ENCODE measurements at places on chromosomes 3 and 15. TPM values are rescaled to one million over a fixed set of nuclear protein-coding genes. Genes with fewer than 3 reads are reported as not detected.

GRCh38 chr15:84847382-84847781, 30.2 kb downstream of the ALPK3 start:
- H3K27me3 ChIP-seq = no peaks in the 10 kb centered on the region
- DNase-seq = no peak
- H3K4me1 ChIP-seq = peaks cover 6% of the 10 kb centered on the region
- no peak overlapping the region for H3K27ac ChIP-seq
- no peak overlapping the region for H3K4me3 ChIP-seq

DNA sequence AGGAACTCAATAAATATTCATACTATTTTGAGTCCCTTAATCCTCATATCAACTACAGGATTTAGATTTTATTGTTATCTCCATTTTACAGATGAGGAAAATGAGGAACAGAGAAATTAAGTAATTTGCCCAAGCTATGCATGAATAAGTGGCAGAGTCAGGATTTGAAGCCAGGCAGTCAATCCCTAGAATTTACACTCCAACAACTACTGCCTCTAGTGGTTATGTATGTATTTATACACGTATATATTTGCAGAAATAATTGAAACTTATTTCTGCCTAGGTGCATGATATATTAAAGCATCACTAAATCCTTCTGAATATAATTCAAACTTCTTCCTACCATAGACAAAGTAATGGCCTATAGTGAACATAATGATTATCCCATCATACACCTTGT, 137.4 kb downstream of the SERPINI1 start:
- no peaks in the 10 kb centered on the region for H3K4me1 ChIP-seq
- H3K27me3 ChIP-seq = no peaks in the 10 kb centered on the region
- no peak for DNase-seq

DNA sequence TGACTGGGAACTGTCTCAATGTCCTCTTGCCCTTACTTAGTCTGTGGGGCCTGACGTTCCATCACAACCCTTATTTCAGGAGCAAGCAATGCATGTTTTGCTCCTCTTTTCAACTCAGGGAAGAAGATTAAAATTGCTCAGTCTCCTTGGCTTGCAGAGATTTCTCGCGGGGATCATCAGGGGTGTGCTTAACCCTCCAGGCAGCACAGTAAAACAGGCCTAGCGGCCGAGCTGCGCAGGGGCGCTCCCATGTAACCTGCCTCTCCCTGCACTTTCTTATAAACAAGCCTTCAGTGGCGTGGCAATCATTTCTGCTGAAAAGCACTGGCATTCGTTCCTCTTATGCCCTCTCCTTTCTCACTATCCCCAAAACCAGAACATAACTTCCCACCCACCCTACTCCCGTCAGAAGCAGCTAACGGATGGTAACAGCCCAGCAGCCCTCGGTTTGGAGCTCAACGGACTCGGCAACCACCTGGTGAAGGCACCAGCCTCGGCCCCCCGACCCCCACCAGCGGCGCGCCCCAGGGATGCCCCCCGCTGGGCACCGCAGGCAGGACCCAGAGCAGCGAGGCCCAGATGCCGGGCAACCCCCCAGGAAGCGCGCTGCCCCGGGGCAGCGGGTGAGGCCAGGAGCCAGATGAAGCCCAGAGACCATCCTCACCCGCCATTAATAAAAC, 1.1 kb downstream of the MCF2L2 start:
- no peak overlapping the region for H3K27ac ChIP-seq
- no peak for DNase-seq
- peaks cover 51% of the 10 kb centered on the region for H3K27me3 ChIP-seq
- peaks cover 4% of the 10 kb centered on the region for H3K4me1 ChIP-seq
- H3K4me3 ChIP-seq = peak overlapping the region; percentile 57

GRCh38 chr3:123679712-123680386, 95.0 kb upstream of the HACD2 start:
- no peak overlapping the region for H3K4me3 ChIP-seq
- no peaks in the 10 kb centered on the region for H3K4me1 ChIP-seq
- no peak overlapping the region for H3K27ac ChIP-seq
- H3K27me3 ChIP-seq = no peaks in the 10 kb centered on the region

- H3K27ac ChIP-seq = no peak overlapping the region
- peaks cover 39% of the 10 kb centered on the region for H3K27me3 ChIP-seq
- H3K36me3 ChIP-seq = no peaks in the 10 kb centered on the region
- peaks cover 9% of the 10 kb centered on the region for H3K4me1 ChIP-seq
- peak overlapping the region; percentile 38 for H3K4me3 ChIP-seq
These were observed 1.0 kb upstream of the RBPMS2 start for GRCh38 chr15:64776402-64776786.

DNA sequence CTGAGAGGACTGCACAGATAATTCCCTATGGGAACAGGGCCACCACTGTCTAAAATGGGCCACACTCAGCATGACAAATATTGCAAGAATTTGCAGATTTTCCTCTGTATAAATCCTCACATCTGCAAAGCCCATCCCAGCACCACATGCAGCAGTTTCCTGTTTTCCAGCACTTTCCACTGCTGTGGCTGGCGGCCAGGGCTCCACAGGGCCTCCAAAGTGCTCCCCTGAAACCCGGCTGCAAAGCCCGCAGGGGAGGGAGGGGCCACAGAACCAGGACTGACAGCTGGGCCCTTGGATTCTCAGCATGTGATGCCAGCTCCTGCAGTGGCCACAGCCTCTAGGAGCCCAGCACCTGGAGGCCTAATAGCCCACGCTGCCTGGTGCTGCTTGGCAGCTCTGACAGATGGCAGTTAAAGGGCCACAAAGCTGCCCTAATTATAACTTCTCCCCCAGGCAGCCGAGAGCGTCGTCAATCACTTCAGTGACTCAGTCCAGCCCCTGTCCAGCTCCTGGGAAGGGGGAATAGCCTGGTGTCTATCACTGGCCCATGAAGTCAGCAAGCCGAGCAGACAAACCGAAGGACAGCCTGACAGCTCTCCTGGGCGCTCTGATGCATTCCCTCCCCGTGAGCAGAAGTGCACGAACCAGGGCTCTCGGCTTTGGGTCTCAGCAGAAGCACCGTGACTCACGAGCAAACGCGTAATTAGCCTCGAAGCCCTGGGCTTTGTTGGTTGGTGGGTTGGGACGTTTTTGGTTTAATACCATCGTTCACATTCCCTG, 4.7 kb downstream of the LRRC15 start:
- no peak overlapping the region for H3K27ac ChIP-seq
- no peak overlapping the region for H3K4me3 ChIP-seq
- peaks cover 3% of the 10 kb centered on the region for H3K4me1 ChIP-seq
- no peak for DNase-seq

DNA sequence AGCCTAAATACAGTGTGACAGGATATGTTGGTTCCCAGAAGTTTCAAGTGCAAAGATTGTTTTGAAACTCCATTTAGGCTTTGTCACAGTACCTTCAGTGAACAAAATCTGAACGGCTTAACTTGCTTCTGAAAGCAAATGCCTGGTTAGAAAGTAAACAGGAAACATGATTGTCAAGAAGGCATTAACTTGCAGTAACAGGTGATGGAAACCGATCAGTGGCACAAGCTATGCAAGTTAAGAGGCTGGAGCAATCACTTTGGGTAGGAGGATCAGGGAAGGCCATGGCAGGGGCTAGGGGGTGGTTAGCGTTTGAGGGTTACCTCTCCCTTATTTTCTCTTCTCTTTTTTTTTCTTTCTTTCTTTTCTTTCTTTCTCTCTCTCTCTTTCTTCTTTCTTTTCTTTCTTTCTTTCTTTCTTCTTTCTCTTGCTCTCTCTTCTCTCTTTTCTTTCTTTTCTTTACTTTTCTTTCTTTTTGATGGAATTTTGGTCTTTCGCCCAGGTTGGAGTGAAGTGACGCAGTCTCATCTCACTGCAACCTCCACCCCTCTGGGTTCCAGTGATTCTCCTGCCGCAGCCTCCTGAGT, 2.4 kb downstream of the HYKK start:
- no peak for DNase-seq
- no peak overlapping the region for H3K27ac ChIP-seq
- H3K4me1 ChIP-seq = no peaks in the 10 kb centered on the region

- peaks cover 3% of the 10 kb centered on the region for H3K27me3 ChIP-seq
- H3K36me3 ChIP-seq = no peaks in the 10 kb centered on the region
- no peak overlapping the region for H3K27ac ChIP-seq
- no peak overlapping the region for H3K4me3 ChIP-seq
- DNase-seq = no peak
- H3K4me1 ChIP-seq = no peaks in the 10 kb centered on the region
These were observed 122.6 kb downstream of the ITPR1 start for GRCh38 chr3:4615750-4616149.

DNA sequence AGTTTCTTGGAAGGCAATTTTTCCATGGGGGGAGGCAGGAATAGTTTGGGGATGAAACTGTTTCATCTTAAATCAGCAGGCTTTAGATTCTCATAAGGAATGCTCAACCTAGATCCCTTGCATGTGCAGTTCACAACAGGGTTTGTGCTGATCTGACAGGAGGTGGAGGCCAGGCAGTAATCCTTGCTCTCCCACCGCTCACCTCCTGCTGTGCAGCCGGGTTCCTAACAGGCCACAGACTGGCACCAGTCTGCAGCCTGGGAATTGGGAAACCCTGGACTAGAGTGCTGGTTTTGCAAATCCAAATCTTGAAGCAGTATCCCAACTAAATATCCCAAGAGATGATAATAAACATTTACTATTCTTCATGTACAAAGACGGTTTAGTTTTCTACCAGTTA, 256.3 kb upstream of the TMCO5A start:
- no peaks in the 10 kb centered on the region for H3K36me3 ChIP-seq
- H3K4me1 ChIP-seq = no peaks in the 10 kb centered on the region
- no peak overlapping the region for H3K27ac ChIP-seq
- no peak overlapping the region for H3K4me3 ChIP-seq
- no peaks in the 10 kb centered on the region for H3K27me3 ChIP-seq
- DNase-seq = no peak

GRCh38 chr3:10505791-10506585, 602 bp upstream of the ATP2B2 start:
- peaks cover 54% of the 10 kb centered on the region for H3K27me3 ChIP-seq
- H3K36me3 ChIP-seq = no peaks in the 10 kb centered on the region
- H3K4me3 ChIP-seq = no peak overlapping the region
- no peak overlapping the region for H3K27ac ChIP-seq

DNA sequence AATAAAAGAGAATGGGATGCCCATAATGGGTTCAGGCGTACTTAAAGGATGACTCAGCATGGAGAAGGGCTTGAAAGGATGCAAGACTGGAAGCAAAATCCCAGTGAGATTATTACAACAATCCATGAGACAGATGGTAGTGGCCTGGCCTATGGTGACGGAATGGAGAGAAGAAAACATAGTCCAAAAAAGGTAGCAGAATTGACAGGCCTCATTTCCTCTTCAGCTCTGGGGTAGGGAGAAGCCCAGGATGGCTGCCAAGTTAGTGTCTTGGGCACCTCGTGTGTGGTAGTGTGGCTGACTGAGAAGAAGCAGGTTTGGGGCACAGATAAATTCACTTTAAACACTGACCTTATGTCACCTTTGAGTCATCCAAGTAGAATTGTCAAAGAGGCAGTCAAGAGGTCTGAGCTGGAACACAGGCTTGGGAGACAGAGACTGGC, 18.1 kb downstream of the MB21D2 start:
- H3K36me3 ChIP-seq = no peaks in the 10 kb centered on the region
- H3K27ac ChIP-seq = no peak overlapping the region
- DNase-seq = no peak
- no peaks in the 10 kb centered on the region for H3K27me3 ChIP-seq
- H3K4me3 ChIP-seq = no peak overlapping the region

DNA sequence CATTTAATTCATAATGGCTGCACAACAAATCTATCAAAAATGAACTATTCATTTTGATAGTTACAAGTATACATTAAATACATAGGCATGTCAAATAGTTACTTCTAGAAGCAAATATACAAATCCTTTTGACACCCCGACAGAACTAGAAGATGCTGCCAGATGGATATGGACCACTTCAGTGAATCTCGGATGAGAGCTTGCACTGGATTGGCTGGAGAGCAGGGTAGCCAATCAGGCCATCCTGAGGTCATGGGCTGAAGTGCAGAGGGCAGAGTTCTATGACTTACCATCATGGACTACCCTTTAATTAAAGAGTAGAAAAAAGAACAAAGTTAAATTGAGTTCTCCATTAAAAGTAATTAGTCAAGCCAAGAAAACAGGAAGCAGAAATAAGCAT, 8.3 kb downstream of the CCNL1 start:
- H3K4me1 ChIP-seq = peaks cover 7% of the 10 kb centered on the region
- H3K27me3 ChIP-seq = no peaks in the 10 kb centered on the region
- H3K36me3 ChIP-seq = peaks cover 62% of the 10 kb centered on the region
- H3K27ac ChIP-seq = no peak overlapping the region

- H3K4me1 ChIP-seq = peaks cover 22% of the 10 kb centered on the region
- H3K27me3 ChIP-seq = no peaks in the 10 kb centered on the region
- no peak overlapping the region for H3K27ac ChIP-seq
- no peak overlapping the region for H3K4me3 ChIP-seq
- no peaks in the 10 kb centered on the region for H3K36me3 ChIP-seq
- no peak for DNase-seq
These were observed 1.1 kb downstream of the MESP2 start for GRCh38 chr15:89777073-89777751.

GRCh38 chr15:83115410-83115809, 8.0 kb downstream of the TM6SF1 start:
- no peak overlapping the region for H3K4me3 ChIP-seq
- H3K27me3 ChIP-seq = peaks cover under 1% of the 10 kb centered on the region
- no peaks in the 10 kb centered on the region for H3K4me1 ChIP-seq
- no peak for DNase-seq

- H3K27ac ChIP-seq = no peak overlapping the region
- no peak overlapping the region for H3K4me3 ChIP-seq
- H3K4me1 ChIP-seq = no peaks in the 10 kb centered on the region
- DNase-seq = no peak
These were observed 490.1 kb upstream of the ZNF385D start for GRCh38 chr3:22241110-22241509.

The EPHB3 gene
- 9.3 TPM for polyA plus RNA-seq

The SUSD5 gene
- polyA plus RNA-seq = 1.2 TPM

The MCTP2 gene
- polyA plus RNA-seq = 18.7 TPM

The ZNF654 gene
- polyA plus RNA-seq = 13.1 TPM

The IGSF11 gene
- polyA plus RNA-seq = 1.9 TPM

The WWTR1 gene
- 29.2 TPM for polyA plus RNA-seq

The FETUB gene
- polyA plus RNA-seq = not detected

The CYP11A1 gene
- 0.55 TPM for polyA plus RNA-seq

Measured in large intestine (tissue), 12 donors.